Erythroblast (primary cell): ENCODE measurements at places on chromosomes 2 and 18.

DNA sequence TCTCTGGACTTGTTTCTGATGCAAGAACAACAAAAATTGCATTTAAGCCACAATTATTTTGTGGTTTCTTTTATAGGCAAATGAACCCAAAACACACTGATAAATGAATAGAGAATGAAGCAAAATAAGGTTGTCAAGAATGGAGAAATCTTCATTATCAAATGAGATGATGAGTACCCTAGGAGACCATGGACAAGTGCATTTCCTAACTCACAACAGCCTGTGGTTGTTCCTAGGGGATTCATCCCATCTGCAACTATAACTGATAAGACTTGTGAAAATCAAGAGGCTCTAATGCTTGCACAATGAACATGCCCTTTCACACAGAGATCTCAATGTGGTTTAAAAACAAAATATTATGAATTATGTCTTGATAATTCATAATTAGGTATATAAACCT lies 159.9 kb downstream of the PDE1A start:
- DNase-seq = no peak

DNA sequence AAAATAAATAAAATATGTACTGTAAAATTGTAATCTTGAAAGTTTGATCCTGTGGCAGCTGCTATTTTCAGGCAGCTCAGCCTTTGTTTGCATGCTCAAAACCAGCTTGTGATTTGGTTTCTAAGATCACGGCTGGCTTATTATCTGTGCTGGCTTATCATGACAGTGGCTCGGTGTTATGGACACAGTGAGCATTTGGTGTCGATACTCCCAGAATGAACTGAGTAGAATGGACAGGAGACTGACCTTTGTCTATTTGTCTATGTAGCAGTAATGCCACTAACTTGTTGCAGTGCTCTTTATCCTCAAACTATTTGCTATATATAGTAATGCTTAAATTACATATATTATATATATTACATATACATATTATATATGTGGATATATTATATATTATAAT lies 58.8 kb downstream of the NEDD4L start:
- DNase-seq = no peak

- DNase-seq = no peak
Measured at GRCh38 chr2:150369862-150370261, 117.6 kb downstream of the RND3 start.

- DNase-seq = no peak
Measured at GRCh38 chr2:234329202-234329960, 167.5 kb downstream of the ARL4C start.

- DNase-seq = no peak
Measured at GRCh38 chr2:129252781-129253460, 726.5 kb upstream of the RAB6C start.

- DNase-seq = no peak
Measured at GRCh38 chr2:237441605-237442274, 27.8 kb upstream of the COL6A3 start.

DNA sequence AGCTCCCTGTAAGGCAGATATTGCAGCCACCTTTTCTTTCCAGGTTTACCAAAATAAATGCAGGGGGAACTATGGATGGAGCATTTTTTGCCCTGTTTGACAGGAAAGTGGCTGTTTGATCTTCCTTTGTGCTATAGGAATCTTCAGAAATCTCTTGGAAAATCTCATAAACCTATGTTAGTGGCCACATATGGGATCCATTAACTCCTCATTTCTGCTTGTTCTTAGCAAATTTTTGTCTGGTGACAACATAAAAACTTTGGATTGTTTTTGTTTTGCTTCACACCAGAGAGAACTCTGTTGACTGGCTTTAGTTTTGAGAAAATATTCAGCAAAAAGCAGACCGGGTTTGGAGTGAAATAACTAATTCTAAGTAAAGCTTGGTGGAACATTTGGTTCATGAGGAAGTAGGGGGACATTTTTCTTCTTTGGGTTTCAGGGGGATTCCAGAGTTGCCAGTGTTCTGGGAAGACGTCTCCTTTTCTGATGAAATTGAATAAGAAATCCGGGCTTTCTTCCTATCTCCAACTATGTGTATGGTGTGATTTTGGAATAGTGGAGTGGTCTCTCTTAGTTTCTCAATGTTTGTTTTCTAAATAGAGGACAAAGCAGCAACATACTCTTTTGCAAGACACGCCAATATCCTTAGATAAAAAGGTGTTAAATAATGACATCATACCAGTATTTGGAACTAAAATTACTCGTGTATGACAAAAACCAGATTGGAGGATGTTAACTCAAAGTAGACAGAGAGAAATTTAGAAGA lies 174.4 kb downstream of the ICOS start:
- DNase-seq = no peak

DNA sequence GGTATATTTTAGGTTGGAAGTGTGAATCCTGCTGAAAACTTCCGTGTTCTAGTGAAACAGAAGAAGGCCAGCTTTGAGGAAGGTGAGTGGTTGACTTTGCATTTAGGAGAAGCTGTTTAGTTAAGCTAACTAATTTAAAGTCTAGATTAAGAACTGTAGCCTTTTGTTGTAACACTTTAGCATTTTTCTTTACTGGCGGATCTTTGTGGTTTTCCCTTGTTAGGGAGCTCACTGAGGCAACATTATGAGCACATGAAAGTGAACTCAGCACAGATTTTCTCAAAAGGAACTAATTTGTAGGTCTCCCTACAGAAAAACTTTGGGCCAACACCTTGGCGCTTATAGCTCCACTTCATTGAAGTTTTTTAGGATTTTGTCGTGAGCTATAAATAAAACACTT lies 52.8 kb downstream of the XRCC5 start:
- DNase-seq = no peak

DNA sequence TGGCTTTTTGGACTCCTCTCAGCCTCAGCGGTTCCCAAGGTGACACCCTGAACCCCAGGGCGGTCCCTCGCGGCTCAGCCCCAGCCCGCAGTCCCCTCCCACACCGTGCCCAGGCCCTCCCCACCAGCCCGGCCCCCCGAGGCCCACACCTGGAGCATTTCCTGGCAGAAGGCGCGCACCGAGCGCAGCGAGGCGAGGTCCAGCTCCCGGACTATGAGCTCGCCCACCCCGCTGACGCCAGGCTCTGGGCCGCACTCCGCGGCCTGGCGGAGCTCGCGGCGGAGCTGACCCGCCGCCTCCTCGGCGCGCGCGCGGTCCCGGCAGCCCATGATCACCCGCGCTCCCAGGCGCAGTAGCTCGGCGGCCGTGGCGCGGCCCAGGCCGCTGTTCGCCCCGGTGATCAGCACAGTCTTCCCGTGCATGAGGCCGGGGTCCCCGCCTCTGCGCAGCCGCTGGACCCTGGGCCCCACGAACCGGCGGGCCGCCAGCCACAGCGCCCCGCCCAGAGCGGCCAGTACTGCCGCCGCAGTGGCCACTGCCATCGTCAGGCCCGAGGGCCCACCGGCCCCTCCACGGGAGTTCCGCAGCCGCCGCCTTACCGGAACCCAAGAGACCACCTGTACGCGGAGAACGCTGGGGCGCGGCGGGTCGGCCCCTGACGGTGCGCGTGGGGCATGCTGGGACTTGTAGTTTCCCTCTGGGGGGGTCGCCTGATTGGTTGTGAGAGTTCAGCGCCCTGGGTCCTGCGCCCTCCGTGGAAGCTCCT lies at the start of gene RDH14:
Gene RDH14, minus strand, starts transcription at position 623 of the 766 bp plus-strand sequence. Its CDS starts 81 bp downstream, at position 542.
- peak; percentile 92 for DNase-seq

DNA sequence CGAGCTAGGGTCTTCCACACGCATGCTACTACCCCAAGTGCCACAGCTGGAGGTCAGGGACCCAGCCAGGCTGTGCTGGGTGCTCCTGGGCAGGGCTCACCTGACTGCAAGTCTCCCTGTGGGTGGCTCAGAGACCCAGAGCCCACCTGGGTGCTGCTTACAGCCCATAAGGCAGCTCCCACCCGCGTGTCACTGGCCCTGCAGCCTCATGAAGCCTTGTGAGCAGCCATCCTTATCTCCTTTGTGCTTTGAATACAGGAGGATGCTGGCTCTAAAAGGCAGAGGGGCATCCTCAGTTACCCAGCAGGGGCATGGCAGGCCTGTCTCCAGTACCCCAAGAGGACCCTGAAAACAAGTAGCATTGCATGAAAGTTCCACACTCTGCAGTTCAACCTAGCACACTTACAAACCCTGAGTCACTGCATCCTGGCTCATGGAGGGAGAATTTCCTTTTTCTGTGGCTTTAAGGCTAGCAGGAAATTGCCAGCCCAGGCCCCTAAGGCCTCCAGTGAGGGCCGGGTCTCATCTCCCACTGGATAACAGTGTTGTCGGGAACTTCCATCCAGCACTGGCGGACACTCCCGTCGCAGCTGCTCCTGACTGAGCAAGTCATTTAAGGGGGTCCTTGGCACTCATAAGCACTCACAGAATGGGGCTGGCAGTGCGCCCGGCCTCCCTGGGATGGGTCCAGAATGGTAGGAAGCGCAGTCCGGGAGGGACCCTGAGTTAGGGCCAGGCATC lies 137.1 kb downstream of the RPIA start:
- no peak for DNase-seq

- DNase-seq = no peak
Measured at GRCh38 chr18:1294229-1294628, 389.6 kb downstream of the ADCYAP1 start.

GRCh38 chr2:24577481-24577880 lies 86.4 kb downstream of the NCOA1 start:
- DNase-seq = peak; percentile 33

DNA sequence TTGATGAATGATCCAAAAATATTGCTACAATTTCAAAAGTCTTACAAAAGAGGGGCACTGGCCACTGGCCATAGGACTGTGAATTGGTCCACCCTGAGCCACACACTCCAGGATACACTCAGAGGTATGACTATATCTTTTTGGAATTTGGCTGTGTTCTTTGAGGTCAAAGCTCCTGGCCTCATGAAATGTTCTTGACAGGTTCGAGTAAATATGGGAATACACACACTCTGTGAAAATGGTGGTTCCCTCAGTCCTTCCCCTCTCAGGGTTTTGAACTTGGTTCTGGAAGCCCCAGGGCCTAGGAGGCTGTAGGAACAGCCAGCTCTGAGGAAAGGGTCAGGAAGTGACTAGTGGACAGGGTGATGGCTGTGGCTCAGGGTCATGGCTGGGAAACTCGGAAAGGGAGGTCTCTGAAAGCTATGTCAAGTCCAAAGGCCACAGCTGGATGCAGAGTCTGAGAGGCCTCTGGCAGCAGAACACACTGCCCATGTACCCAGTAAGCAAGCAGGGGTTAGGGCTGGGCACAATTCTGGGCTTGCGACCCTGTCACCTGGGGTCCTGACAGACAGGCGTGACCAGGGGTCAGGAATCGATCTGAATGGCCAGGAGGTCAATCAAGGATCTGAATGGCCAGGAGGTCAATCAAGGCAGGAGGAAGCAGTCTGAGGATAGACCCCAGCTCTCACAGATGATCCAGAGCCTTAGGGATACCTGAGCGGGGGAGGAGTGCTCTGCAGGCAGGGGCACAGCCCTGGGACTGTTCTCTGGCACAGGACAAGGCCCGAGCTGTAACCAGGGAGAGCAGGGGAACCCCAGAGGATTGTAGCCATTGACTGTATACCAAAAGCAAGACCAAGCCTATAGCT lies 223.4 kb upstream of the SMAD2 start:
- DNase-seq = no peak

DNA sequence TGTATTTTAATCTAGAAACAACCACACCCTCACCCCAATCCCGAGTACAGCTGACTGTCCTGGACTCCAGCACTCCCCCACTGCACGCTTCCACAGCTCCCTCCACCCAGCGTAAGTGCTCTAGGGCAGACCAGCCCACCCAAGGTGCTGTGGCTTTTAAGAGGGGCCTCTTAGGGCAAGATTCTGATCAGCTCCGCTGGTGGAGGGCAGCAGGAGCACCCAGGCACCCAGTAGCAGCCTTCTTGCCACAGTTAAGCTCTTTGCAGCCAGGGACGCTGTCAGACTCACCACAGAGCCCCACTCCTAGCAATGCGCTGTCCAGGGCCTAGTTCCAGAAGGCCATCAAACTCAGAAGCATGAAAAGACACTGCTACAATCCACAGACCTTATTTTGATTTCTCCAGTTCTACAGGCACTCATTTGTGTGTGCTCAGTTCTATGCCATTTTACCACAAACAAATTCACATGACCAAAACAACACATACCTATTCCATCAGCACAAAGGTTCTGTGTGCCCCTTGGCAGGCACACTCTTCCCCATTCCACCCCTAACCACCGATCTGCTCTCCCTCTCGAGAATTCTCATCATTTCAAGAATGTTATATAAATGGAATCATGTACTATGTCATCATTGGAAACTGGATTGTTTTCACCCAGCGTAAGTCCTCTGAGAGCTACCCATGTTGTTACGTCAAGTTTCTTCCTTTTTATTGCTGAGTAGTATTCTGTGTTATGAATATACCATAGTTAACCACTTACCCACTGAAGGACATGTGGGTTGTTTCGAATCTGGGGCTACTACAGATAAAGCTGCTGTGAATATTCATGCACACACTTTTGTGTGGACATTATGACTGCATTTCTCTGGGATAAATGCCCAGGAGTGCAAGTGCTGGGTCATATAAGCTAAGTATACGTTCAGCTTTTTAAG lies 40.4 kb downstream of the PTPN2 start:
- peak; percentile 40 for DNase-seq

DNA sequence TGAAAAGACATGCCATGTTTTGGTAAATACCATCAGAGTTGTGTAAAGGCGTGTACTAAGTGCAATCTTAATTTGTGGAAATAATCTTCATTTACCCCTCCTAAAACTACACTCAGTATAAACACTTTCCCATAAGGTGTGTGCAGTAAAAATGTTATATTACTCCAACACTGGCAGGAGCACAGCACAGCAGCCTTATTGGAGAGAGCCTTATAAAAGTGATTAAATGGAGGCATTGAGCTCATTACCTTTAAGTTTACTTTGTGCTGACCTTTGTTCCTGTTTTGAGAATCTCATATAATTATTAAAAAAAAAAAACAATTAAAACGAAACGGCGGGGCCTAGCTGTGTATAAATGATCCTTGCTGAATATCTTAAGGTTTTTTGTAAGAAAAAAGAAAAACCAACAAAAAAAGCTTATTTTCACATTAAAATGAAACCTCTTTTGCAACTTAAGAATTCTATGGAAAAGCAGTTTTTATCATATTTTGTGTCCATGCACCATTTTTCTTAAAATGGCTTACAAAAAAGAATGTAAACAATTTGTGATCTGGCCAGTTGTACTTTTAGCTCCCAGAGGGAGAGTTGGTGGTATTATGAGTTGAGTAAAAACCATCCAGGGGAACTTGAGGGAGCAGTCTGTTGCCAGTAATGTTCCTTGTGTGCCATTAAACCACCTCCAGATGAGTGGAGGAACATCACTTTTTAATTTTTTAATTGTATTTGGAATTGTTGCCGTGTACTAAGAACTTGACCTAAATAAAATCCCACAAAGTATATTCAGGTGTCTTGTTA lies 103.4 kb downstream of the ABI2 start:
- no peak for DNase-seq

DNA sequence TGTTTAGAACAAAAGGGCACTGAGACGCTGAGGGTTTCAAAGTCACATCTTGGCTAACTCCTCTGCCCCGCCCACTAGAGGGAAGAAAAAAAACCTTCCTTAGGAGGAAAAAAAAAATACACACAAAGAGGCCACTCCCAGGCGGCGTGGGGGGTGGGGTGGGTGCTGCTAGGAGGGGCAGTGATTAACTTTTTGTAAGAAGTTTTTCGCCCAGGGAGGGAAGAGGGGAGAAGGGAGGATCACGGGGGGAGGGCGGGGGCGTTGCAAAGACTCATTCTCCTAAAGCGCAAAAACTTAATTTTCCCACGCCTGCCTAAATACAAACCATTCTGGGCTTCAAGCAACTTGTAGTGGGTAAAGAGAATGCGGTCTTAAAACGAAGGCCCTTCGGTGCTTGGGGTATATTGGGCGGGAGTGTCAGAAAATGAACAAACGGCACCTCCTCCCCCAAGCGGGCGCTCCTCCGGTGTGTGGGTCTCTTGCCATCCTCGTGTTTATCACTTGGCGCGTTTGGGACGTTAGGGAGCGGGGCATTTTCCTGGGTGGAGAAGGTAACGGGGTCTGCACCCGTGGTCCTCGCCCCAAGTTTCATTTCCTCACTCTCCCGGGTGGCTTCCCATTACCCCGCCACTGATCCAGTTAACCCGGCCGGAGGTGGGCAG lies 1.7 kb downstream of the CXCR4 start:
- DNase-seq = peak; percentile 34
